ENCODE measurements at places on chromosomes 16 and 17.

DNA sequence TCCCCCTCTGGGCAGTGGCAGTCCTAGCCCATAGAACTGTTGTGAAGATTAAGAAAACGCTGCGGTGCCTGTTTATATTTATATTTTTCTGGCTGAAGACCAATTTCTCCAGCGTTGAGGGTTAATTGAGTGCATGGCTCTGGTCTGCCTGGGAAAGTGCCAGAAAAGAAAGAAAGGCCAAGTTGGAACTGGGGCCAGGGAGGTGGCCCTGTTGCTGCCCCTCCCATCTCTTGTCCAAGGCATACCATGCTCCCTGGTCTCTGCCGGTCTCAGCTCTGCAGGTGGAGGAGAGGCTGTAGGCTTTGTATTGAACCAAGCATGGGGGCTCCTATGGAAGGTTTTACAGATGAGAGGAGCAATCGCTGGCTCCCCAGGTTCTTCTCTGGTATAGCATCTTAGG, 124.7 kb downstream of the MGAT5B start:
- DNase-seq: no peak

DNA sequence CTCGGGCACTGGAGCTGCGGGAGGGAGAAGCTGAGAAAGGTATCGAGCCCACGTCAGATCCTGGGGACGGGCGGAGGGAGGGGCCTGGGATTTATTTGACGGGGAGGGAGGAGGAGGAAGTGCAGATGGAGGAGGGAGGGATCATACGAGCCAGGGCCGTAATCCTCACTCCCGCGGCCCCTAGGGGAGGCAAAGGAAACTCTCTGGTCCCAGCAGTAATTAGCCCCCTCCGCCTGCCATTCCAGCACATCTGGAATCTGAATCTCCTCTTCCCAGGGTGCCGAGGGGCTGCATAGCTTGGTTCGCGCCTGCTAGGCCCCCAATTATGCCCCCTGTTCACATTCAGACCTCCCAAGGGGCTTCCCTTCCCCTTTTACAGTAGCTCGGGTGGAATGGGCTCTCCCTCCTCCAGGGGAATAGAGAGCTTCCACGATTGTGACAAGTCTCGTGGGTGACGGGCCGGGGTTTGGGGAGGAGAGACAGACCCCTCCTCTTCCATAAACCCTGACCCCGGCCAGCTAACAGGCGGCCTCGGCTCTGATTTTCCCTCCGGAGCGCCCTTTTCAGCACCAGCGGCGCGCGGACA, at the start of gene SEZ6L2:
SEZ6L2 (minus strand) TSS at position 35 of the 586 bp plus-strand sequence. CDS start 531 bp downstream, outside the sequence.
- peak; percentile 98 for DNase-seq

DNA sequence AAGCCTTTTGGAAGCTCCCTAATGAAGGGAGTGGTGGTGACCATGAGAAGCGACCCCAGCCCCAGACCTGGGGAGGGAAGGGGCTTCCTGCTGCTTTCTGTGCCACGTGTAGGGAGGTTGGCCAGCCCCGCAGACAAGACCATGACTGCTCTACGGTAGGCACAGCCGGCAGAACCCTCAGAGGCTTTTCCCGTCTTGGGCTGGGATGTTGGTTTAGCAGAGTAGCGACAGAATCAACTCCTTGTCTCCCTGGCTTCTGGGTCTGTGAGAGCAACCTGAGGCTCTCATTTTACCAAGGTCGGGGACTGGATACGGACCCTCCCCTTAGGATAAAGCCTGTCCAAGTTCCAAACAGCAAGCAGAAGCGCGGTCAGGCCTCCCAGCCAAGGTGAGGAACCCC, 123.3 kb downstream of the AXIN2 start:
- no peak for DNase-seq

- DNase-seq: no peak
These were observed 20.4 kb downstream of the CRAMP1 start for GRCh38 chr16:1632638-1632970.

- DNase-seq: peak; percentile 60
These were observed 32.9 kb downstream of the COPRS start for GRCh38 chr17:31825961-31826691.

DNA sequence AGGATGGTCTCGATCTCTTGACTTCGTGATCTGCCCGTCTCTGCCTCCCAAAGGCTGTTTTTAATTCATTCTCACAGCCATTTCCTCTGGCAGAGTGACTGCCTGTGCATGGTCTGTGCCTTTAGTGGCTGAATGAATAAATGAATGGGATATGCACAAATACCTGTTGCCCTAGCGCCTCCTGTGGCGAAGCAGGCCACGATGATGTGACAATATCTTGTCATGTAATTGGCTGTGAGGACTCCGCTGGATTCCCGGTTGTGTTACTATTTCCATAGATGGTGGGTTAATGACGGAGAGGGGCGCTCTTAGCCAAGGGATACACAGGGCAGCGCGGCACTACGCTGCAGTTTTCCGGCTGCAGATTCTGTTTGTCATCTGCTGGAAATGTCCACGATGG, 26.8 kb upstream of the ENDOV start:
- DNase-seq: peak; percentile 7

Data from NCI-H69 (cell line).